Activated naive CD8-positive, alpha-beta T cell treated with anti-CD3 and anti-CD28 coated beads, Interleukin-2, amount 50 U/mL, for 16 hours (primary cell): ENCODE measurements at places on chromosomes 4 and X.
A peak's percentile ranks its signal among the peaks of the same experiment; 100 is the strongest.

- DNase-seq = no peak
These were observed 150.9 kb downstream of the BCOR start for GRCh38 chrX:39946822-39947221.

GRCh38 chr4:81405900-81406401, 65.8 kb downstream of the RASGEF1B start:
- DNase-seq = peak; percentile 19

- DNase-seq = no peak
These were observed 31.8 kb downstream of the ANXA10 start for GRCh38 chr4:168124008-168124641.

- DNase-seq = no peak
These were observed 153.2 kb downstream of the AASDH start for GRCh38 chr4:56234098-56234497.

DNA sequence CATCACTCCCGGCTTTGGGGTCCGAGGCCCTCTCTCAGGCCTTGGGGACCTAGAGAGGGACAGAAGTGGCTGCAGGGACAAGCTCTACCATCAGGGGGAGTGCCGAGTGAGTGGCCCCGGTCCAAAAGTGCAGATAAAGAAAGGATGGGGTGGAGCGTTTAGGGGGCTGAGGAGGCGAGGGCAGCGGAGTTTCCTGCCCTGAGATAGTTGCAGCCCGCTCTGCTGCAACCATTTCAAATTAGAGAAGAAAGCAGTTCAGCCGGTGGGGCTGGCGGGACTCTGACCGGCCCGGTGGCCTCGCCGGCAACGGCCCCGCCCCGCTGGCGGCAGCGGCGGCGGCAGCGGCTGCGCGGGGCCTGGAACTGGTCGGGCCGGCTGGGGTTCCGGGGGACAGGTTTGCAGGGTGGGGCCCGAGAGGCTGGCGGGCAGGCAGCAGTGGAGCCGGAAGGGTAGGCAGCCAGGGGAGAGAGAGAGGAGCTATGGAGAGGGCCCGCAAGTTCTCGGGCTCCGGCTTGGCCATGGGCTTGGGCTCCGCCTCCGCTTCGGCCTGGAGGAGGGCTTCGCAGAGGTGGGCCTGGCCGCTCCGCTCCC, 7.6 kb downstream of the DLG3 start:
- DNase-seq = peak; percentile 21

GRCh38 chr4:5448221-5448620, 260.1 kb downstream of the EVC2 start:
- no peak for DNase-seq

DNA sequence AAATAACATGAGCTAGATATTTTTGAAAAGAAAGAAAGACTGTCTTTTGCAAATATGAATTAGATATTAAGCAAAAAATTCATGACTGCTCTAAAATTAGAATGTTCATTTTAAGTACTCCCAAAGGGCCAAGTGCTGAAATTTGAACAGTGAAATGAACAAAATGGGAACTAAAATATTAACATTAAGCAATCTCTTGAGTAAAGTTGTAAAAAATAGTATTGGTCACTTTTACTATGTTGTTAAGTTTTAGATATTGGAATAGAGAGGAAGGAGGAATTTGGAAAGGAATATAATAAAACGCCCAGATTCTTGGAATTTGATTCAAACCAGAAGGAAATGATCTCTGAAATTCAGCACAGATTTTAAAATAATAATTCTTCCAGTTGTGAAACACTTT, 125.9 kb upstream of the ANK2 start:
- DNase-seq = no peak

GRCh38 chr4:147064856-147065255, 119.2 kb upstream of the TTC29 start:
- DNase-seq = no peak

- DNase-seq = no peak
These were observed 884 bp downstream of the CCDC120 start for GRCh38 chrX:49059681-49060085.

GRCh38 chr4:83626245-83626836, 90.4 kb downstream of the GPAT3 start:
- no peak for DNase-seq

DNA sequence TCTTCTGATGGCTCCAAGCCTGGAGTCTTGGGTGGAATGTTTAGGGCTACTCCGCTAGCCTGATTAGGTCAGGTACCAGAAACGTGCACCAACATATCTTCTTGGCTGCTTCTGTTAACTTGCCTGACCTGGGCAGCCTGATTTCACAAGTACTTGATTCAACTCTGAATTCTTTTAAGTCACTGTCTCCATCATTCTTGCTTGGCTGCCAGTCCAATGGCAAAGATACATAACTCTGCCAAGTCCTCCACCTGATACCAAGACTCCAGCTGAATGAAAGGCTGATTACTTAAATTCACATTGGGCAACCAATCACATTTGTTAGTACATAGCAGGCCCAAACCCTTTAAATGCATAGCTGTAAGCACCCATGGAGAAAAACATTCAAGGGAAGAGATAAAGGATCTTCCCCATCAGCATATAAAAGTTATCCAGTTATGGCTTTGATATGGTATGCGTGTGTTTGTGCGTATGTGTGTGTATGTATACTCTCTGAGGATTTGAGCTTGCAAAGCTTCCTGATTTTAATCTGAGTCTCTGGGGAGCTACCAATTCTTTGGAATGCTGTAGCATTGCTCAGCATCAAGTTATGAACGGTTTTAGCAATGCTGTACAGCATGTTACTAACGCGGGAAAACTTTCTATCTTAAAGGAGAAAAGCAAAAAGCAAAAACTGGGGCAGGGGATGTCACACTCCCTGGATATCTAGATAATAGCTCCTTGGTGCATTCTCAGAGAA, 917.2 kb downstream of the DMD start:
- no peak for DNase-seq

DNA sequence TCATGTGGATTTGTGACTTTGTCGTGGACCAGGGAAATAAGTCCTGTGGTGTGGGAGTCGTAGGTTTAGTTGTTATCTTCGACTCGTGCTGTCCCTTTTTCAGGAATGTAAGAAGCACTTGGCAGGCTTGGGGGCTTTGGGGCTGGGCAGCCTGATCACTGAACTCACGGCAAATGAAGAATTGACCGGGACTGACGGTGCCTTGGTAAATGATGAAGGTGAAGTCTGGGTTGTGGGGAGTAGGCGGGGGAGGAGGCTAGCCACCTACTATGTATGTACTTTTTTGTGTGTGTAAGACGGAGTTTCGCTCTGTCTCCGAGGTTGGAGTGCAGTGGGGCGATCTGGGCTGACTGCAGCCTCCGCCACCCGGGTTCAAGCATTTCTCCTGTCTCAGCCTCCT, 1.2 kb downstream of the TAF1 start:
- no peak for DNase-seq

GRCh38 chr4:152680988-152681603, 1.3 kb upstream of the TMEM154 start:
- no peak for DNase-seq

- no peak for DNase-seq
These were observed 12.2 kb downstream of the FAM149A start for GRCh38 chr4:186116697-186117096.

DNA sequence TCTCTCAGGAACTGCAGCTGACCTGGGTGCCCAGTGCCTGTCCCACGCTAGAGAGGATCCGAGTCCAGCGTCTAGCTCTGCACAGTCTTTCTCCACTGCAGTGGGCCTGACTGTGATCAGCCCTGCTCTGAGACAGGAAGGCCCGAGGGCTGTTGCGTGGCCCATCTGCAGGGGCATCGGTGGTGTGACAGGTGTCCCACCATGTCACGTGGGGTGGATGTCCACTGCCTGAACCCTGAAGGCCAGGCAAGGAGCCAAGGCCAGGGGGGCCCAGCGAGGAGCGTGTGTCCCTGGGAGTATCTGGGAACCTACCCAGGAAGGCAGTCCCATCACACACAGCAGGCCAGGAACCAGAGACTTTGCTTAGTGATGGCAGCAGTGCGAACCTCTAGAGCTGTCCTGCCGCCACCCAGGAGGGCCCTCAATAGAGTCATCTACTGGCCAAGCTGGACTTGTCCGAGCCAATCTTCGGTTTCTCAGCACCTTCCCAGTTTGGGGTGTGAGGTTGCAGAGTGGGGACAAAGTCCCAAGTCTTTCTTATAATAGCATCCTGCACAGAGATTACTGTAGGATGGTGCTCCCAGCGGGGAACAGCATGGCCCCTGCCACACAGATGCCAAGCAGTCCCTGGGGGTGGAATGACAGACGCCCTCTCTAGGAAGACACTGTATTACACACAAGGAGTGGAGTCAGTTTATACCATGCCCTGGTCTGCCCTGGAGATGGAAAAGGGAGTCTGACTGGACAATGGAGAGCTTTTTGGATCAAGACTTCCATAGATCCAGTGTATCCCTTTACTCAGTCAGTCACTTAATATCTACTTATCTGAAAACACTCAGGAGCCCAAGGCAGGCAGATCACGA, 38.3 kb downstream of the DCTD start:
- no peak for DNase-seq

DNA sequence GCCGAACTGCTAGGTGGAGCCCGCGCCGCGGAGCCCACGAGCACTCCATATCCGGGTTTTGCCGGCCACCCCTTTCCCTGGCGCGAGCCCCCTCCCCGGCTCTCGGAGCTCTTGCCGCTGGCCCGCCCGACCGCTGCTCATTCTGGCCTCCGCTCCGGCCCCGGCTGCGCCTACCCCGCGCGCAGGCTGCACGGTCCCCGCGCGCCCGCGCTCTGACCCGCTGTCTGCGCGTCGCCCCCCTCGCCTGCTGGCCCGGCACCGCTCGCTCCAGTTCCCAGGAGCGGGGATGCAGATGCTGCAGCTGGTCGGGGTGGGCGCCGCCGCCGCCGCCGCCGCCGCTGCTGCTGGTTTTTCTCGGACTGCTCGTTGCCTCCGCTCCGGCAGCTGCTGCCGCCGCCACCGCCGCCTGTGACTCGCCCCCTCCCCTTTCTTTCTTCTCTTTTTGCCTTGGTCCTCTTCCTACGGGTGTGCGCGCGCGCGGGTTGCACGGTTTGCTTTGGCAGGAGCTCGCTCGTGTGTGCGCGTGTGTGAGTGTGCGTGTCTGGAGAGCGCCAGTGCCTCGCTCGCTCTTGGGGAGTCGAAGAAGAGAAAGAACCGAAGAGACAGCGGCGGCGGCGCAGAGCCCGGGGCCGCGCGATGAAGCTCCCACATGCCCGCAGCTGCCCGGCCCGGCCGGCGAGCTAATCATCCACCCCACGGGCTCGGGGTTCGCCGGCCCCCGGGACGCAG, at the start of gene ADGRL3:
Gene ADGRL3 (plus strand): TSS at position 140 of the 729 bp plus-strand sequence.
- no peak for DNase-seq

GRCh38 chr4:25658357-25658771, 2.7 kb downstream of the SLC34A2 start:
- DNase-seq = no peak

DNA sequence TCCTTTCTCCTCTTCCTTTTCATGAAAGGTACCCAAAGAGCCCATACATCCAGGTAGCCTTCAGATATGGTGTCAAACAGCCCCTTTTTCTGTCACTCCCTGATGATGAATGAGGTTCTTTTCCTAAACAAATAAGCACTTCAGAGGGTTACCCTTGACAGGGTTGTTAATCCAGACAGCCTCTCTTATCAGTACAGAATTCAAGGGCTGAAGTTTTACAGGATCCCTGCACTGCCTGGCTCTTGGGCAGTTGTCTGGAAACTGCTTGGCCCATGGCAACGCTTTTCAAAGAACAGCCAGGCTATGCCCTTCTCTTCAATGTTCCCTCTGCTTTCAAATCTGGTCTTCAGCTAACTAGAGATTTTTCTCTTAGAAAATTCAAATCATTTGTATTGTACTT, 352.6 kb upstream of the FAM241A start:
- DNase-seq = no peak

- no peak for DNase-seq
These were observed 424.0 kb upstream of the NDST4 start for GRCh38 chr4:115537387-115537786.

DNA sequence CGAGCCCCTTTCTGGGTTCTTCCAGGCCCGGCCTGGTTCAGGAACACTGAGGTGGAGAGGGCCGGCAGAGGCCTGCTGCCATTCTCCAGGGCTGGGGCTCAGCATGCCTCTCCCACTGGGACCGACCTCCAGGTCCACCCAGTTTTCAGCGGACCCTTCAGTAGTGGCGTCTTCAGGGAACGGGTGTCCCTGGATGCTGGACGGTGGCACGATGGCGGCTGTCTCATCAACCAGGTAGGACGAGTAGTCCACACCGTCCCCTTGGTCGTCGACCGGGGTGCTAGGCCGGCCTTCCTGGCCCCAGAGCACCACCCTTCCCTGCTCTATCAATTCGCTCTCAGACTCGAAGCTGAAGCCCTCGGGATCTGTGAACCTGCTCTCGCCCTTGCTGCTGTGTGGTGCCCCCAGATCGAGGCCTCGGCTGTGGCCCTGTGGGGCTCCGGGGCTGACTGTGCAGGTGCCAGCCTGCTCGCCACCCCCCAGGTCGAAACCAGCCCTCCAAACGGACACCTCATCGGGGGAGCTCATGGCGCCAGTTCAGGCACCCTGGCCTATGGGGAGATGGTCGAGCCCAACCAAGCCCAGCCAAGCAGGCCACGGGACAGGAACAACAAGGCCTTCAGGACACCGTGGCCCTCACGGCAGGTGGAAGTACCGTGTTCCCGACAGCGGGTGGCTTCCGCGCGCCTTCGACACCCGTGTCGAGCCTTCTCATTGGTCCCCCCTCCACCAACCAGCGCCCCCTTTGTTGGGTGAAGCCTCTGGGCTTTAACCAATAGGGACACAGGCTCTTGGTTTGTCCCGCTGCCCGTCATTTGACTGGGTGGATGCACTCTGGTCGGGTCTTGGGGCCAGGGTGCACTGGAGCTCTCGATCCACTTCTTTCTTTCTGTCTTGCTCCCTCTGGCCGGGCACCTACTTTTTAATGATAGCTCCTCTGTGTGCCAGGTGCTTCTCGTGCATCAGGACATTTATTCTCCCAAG, 814 bp upstream of the LOC101059915 start:
- DNase-seq = no peak

GRCh38 chr4:1611501-1611870, 72.6 kb downstream of the FAM53A start:
- DNase-seq = no peak
